ENCODE measurements at places on chromosomes 3 and 15.
A peak's percentile ranks its signal among the peaks of the same experiment; 100 is the strongest.

DNA sequence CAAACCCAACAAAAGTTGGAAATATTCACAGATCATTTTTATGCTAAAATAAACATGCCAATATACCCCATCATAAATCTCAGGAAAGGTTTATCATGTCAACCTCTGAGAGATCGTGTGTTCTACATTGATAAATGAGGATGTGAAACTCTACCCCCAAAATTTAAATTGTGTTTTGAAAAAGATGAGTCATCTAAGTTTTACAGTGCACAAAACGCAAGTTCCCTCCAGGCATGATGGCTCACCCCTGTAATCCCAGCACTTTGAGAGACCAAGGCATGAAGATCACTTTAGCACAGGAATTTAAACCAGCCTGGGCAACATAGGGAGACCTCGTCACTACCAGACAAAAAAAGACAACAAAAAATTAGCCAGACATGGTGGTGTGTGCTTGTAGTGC, 1487.0 kb upstream of the GBE1 start:
- no peak for DNase-seq

DNA sequence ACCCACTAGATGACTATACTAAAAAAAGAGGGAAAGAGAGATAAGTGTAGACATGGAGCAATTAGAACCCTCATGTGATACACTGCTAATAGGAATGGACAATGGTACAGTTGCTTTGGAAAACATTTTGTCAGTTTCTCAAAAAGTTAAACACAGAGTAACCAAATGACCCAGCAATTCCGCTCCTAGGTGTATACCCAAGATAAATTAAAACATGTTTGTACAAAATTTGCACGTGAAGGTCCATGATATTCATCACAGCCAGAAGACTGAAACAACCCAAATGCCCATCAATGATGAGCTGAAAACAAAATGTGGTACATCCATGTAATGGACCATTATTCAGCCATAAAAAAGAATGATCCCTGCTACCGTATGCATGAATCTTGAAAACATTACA, 11.8 kb downstream of the MESP2 start:
- no peak for DNase-seq

GRCh38 chr15:78565951-78566774, 843 bp downstream of the CHRNA5 start:
- DNase-seq = no peak

- no peak for DNase-seq
Observed at GRCh38 chr3:9826815-9827573, 16.8 kb downstream of the RPUSD3 start.

DNA sequence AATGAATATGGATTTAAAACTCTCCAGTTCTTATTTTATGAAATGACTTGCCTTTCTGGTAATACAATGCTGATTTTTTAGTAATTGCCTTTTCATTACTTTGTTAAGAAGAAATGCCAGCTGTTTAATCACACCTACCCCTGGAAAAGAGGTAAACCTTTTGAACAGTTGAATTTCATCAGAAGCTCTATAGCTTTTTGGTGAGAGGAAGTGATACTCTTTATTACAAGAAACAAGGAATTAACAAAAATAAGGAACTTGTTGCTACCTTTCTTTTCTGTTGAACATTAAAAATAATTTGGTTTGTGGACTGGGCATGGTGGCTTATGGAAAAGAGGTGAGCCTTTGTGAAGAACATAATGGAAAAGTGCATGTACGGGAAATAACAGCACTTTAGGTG, 19.7 kb downstream of the BLOC1S6 start:
- DNase-seq = no peak

DNA sequence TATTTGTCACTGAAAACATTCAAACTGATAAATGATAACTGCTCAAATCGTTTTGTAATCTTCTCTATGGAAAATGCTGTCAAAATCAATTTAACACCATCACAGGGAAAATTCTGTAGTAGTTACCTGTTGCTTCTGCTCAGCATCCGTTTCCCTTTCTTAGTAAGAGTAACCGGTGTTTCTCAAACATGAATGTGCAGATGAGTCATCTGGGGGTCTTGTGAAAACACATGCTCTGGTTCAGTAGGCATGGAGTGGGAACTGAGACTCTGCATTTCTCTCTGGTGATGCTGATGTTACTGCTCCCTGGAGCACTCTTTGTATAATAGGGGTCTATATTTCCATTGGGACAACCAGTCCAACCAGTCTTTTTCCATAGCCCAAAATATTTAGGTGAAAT, 145.1 kb downstream of the SEMA6D start:
- no peak for DNase-seq

GRCh38 chr15:88986949-88987590, 73.9 kb upstream of the MFGE8 start:
- no peak for DNase-seq

- no peak for DNase-seq
Observed at GRCh38 chr3:185311991-185312390, 50.9 kb upstream of the MAP3K13 start.

DNA sequence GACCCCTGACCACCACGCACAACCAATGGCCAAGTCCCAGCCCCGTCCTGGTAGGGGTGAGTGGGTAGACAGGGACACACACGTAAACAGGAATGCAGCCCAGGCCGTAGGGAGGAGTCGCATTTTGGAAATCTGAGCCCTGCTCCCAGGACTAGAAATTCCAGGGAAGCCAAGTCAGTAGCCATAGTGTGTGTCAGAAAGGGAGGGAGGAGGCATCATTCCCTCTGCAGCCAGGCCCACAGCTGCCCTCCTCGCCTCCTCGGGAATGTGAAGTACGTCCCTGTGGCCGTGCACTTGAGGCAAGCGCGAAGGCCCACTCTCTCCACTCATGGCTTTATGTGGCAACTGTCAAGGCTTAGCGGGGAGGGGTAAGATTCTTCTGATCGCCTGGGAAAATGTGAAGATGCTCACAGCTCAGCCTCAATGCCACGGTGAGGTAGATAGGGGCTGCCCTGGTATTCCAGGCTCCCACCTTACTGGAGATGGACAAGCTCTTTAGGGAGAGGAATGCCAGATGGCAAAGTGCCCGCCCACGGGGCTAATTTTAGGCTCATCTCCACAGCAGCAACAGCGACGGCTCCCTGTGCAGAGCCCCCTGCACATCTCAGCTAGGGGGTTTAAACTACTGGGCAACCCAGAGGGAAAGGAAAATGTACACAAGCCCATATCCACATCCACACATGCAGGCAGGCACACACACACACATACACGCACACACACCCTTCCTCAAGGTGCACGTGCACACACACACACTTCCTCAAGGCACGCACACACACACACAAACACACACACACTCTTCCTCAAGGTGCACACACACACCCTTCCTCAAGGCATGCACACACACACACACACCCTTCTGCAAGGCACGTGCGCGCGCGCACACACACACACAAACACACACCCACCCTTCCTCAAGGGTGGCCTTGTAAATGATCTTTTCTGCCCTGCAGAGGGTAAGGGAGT, 65.5 kb downstream of the ADCY5 start:
- no peak for DNase-seq

DNA sequence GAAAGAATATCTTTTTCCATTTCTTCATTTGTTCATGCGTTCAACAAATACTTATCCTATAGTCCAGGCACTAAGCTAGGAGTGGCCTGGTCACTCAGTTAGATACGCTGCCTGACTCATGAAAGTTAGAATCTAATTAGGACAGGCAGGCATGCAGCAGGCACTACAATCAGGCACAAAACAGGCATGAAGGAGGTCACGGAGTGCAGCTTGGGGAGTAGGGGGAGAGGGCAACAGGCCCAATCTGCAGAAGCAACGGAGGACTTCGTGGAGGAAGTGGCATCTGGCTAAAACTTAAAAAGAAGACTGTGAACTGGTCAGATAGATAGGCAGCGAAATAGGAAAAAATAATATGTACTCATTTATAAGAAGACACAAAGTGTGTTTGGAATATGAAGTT, 420.9 kb downstream of the MAGI1 start:
- DNase-seq = no peak

DNA sequence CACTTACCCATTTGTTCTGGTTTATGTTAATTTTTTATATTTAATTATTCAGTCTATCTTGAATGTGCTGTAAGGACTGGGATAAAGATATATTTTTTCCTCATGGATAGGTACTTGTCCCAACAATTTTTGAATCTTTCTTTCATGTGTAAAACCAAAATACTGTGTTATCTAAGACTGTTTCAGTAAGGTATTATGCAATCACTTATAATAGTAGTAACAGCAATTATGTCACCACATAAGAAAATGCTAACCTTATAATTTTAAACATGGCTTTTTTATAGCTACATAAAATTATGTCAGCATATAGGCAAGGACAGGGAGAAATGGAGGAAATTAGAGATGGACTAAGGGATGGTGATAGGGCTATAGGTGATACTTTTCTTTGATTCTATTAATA, 2.9 kb upstream of the CTDSPL start:
- no peak for DNase-seq

- DNase-seq = no peak
Observed at GRCh38 chr15:50146632-50147031, 27.6 kb upstream of the ATP8B4 start.

DNA sequence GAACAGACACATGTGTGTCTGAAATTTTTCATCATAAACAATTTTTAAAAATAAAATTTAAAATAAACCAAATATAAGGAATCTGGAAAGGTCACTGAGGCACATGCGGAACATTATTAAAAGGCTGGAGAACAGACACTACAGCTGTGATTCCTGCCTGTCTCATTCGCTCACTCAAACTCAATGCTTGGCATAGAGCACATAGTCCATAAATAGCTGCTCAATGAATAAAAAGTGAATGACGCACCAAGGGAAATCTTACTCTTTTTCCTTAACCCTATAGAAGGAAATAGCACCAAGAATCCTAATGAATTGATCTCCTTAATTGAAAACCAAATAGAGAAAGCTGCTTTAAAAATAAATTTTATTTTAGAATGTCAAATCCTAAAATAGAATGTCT, 98.4 kb downstream of the FSIP1 start:
- no peak for DNase-seq

GRCh38 chr15:52179278-52180195, 11.7 kb downstream of the GNB5 start:
- peak; percentile 83 for DNase-seq

GRCh38 chr3:171974986-171975837, 64.2 kb upstream of the FNDC3B start:
- no peak for DNase-seq

- no peak for DNase-seq
Observed at GRCh38 chr3:184349563-184350470, 11.6 kb downstream of the CLCN2 start.

- DNase-seq = no peak
Observed at GRCh38 chr15:101046826-101047225, 127.7 kb downstream of the LRRK1 start.

- no peak for DNase-seq
Observed at GRCh38 chr3:112293368-112294321, at the start of gene SLC9C1. TSS of gene SLC9C1 (minus strand) at chr3:112294216. CDS start at chr3:112286791, 7,425 bp downstream.

- no peak for DNase-seq
Observed at GRCh38 chr3:43211681-43212080, 74.7 kb upstream of the SNRK start.

DNA sequence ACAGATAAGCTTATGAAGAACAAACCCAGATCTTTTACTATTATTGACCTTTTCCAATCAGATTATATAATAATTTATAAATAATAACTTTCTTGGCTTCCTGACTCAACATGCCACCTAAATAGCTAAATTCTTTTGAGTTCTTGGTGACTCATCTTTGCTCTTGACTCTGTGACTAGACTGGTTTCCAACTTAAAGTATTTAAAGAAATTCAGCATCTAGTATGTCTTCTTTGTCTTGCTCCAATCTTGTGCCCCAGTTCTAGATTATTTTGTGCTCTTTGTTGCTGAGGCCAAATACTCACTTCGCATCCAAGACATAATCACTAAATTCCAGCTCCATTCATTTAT, 483.2 kb upstream of the TBL1XR1 start:
- DNase-seq = no peak

DNA sequence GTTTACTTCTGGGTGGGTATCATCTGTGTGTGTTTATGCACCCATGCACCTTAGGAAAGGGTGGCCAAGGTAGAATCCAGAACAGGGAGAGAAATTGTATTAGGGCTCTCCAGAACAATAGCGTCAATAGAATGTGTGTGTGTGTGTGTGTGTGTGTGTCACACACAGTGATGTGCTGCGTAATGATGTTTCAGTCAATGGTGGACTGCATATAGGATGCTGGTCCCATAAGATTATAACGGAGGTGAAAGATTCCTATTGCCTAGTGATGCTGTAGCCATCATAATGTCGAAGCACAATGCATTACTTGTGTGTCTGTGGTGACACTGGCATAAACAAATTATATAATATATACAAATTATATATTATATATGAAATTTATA, 69.3 kb upstream of the PRR23C start:
- no peak for DNase-seq

DNA sequence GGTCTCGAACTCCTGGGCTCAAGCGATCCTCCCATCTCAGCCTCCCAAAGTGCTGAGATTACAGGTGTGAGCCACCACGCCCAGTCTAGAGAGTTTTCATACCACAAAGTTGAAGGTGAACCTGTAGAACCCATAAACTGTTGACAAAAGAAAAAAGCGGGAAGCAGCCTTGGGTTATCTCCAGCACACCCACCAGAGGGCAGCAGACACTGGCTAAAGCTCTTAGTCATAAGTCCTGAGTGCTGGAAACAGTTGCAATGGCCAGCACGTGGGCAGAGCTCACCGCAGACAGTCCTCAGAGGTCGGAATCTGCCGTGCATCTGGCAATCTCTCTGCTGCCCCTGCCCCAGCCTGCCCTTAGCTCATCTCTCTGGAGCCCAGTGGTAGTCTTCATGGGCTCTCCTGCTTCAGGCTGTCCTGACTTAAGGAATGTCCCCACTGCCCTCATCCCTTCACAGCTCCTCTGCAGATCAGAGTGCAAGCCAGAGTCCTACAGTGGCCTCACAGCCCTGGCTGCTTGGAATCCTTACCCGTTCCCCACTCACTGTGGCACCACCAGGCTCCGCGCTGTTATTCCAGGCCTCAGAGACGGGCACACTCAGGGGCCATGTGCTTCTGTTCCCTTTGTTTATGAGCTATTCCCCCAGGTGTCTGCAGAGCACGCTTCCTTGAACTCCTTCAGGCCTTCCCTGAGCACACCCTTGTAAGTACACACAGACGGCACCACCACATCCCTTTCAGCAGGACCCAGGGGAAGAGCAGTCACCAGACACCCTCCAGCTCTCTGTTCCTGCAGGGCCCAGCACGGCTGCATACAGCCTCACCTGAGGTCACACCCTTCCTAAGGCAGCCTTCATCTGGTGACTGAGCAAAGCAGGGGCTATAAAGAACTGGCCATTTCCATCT, 8.8 kb upstream of the ELP6 start:
- peak; percentile 73 for DNase-seq

DNA sequence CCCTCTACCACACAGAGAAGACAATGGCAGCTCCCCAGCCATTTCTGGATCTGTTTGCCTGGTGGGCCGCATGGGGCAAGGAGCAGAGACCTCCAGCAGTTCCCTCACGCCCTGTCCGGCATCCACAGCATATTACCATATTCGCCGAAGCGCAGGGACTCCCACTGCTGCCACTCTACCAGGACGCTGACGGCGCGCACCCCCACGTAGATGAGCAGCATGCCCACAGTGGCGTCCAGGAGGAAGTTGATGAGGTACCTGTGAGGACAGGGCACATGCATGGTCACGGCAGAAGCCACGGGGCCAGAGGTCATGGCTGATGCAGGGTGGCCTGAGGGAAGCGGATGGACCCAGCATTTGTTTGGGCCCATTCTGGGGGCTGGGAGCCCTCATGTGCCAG, 14.8 kb upstream of the MUSTN1 start:
- DNase-seq = no peak

Measured in stimulated activated CD4-positive, alpha-beta T cell treated with anti-CD3 and anti-CD28 coated beads, Interleukin-12 subunit alpha, Interleukin-12 subunit beta, amount 100 ng/mL, for 24 hours (primary cell).